ENCODE measurements at places on chromosomes 16 and 17. TPM values are rescaled to one million over a fixed set of nuclear protein-coding genes. Genes with fewer than 3 reads are reported as not detected.

- H3K27ac ChIP-seq: no peak overlapping the region
- peaks cover 8% of the 10 kb centered on the region for H3K27me3 ChIP-seq
- H3K4me1 ChIP-seq: no peaks in the 10 kb centered on the region
- no peak overlapping the region for H3K4me3 ChIP-seq
- no peaks in the 10 kb centered on the region for H3K36me3 ChIP-seq
- no peak for DNase-seq
Measured at GRCh38 chr17:41539071-41539492, 11.0 kb upstream of the KRT19 start.

DNA sequence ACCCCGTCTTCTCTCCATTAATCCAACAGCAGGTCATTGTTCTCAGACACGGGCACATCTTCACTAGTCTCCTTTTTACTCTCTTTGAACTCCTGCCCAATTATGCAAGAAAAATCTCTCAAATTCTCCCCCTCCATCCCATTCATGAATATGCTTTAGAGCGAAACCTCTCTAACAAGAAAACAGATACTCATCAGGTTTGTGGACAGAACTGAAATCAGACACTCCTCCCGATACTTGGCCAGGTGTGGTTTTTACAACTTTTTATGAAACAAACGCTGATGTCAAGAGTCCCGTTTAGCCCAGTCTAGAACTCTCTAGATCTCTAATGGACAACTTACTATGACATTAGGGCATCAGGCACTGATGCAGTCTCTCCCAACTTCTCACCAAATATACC, 40.9 kb downstream of the PIK3R5 start:
- H3K27ac ChIP-seq: no peak overlapping the region
- no peaks in the 10 kb centered on the region for H3K27me3 ChIP-seq
- no peak overlapping the region for H3K4me3 ChIP-seq
- H3K4me1 ChIP-seq: no peaks in the 10 kb centered on the region

- peaks cover 68% of the 10 kb centered on the region for H3K4me1 ChIP-seq
- H3K36me3 ChIP-seq: no peaks in the 10 kb centered on the region
- no peak overlapping the region for H3K4me3 ChIP-seq
- DNase-seq: no peak
Measured at GRCh38 chr17:38358586-38359513, 7.2 kb downstream of the SOCS7 start.

DNA sequence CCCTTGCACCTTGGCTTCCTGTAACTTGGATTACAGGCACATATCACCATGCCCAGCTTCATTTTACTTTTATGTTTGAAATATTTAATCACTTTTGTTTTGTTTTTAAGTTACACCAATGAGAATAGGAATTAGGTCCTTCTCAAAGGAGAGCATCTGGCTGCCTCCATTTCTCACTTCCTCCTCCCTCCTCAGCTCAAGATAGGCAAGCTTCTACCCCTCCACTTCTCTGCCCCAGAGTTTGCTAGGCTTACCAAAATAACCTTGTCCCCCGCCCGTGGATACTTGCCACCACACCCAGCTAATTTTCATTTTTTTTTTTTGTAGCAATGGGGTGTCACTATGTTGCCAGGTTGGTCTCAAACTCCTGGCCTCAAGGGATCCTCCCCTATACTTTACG, 17.9 kb downstream of the GABARAPL2 start:
- H3K4me3 ChIP-seq: no peak overlapping the region
- peaks cover 4% of the 10 kb centered on the region for H3K4me1 ChIP-seq
- no peak for DNase-seq
- H3K27me3 ChIP-seq: no peaks in the 10 kb centered on the region
- H3K36me3 ChIP-seq: peaks cover 22% of the 10 kb centered on the region

The RAB37 gene
- total RNA-seq: 1.4 TPM

The KRTAP17-1 gene
- total RNA-seq: not detected

- DNase-seq: no peak
- H3K36me3 ChIP-seq: no peaks in the 10 kb centered on the region
- no peaks in the 10 kb centered on the region for H3K27me3 ChIP-seq
- no peak overlapping the region for H3K4me3 ChIP-seq
Measured at GRCh38 chr16:28905800-28906372, 19.2 kb downstream of the RABEP2 start.

- no peaks in the 10 kb centered on the region for H3K27me3 ChIP-seq
- H3K27ac ChIP-seq: no peak overlapping the region
- no peak for DNase-seq
- peaks cover 13% of the 10 kb centered on the region for H3K36me3 ChIP-seq
- peaks cover 44% of the 10 kb centered on the region for H3K4me1 ChIP-seq
Measured at GRCh38 chr17:46167826-46168569, 25.2 kb downstream of the KANSL1 start.

DNA sequence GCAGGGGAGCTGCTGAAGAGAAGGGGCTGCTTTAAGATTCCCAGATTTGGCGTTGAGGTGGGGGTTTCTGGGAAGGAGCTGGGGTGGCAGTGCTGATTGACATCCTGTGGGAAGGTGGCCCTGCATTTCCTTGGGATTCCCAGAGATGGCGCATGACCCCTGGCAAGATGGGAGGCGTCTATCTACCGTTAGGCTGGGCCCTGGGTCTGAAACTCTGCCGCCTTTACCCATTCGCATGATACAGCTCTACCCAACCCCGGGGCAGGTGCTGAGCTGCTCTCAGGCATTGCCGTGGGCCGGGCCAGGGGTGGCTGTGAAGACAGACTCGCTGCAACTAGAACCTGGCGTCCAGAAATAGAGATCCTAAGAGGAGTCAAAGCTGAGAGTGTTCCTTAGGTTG, 9.9 kb upstream of the MVD start:
- H3K27me3 ChIP-seq: no peaks in the 10 kb centered on the region
- DNase-seq: no peak
- H3K4me1 ChIP-seq: no peaks in the 10 kb centered on the region
- H3K27ac ChIP-seq: no peak overlapping the region

- no peaks in the 10 kb centered on the region for H3K27me3 ChIP-seq
- peaks cover 36% of the 10 kb centered on the region for H3K4me1 ChIP-seq
- H3K36me3 ChIP-seq: no peaks in the 10 kb centered on the region
- H3K4me3 ChIP-seq: no peak overlapping the region
Measured at GRCh38 chr17:4836221-4836620, 3.1 kb downstream of the MINK1 start.

Data from heart left ventricle (tissue), 16 donors.